ENCODE measurements at places on chromosomes 2 and 18. TPM values are rescaled to one million over a fixed set of nuclear protein-coding genes. Genes with fewer than 3 reads are reported as not detected.

GRCh38 chr2:232437195-232437571 is 18.8 kb upstream of the ALPI start:
- H3K4me3 ChIP-seq, result no peak overlapping the region
- H3K36me3 ChIP-seq, result no peaks in the 10 kb centered on the region
- no peak for DNase-seq
- no peaks in the 10 kb centered on the region for H3K27me3 ChIP-seq
- no peaks in the 10 kb centered on the region for H3K4me1 ChIP-seq
- no peak overlapping the region for H3K27ac ChIP-seq

DNA sequence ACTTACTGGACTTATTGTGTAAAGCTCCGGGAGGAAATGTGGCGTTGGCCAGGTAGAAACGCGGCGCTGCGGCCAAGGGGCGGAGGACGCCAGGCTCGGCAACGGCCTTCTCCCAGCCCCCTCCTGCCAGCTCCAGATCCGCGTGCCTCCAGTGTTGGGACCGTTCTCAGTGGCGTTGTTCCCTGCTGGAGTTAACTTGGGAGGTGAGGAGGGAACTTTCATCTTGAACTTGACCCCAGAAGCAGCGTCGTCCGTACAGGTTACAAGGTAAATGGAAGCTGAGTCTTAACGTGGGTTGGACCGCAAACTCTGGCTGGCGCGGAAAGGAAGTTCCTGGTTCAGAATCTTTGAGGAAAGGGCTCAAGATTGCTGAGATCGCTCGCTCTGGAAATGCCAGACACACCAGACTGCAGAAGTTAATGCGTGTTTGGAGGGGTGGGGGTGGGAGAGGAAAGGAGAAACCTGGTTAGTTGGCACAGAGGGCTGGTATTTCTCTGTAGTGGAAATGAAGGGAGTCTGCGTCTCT is 1.3 kb downstream of the TANC1 start:
- H3K4me3 ChIP-seq, result peak overlapping the region; percentile 85
- no peaks in the 10 kb centered on the region for H3K27me3 ChIP-seq
- H3K4me1 ChIP-seq, result peaks cover 72% of the 10 kb centered on the region
- H3K27ac ChIP-seq, result peak overlapping the region; percentile 99
- peak; percentile 50 for DNase-seq

AFF3 gene
- total RNA-seq, result 24.3 TPM

DYNAP gene
- not detected for total RNA-seq

DNA sequence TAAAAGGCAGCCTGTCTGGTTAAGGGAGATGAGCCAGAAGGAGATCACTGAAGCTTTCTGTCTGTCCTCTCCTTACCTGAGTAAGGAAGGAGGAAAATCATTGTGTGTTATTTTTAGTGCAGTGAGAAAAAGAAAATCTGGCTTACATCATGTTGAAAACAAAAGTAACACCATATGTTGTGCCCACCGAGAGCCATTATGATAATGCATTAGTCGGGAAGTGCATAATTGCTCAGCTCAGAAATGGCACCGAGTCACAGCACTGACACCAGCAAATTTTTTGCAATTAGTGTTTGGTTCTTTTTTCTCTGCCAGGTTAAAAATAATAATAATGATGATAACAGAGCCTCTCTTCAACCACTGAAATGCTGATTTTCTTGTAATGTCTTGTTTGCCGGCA is 46.6 kb downstream of the HNMT start:
- no peaks in the 10 kb centered on the region for H3K4me1 ChIP-seq
- H3K4me3 ChIP-seq, result no peak overlapping the region
- no peaks in the 10 kb centered on the region for H3K27me3 ChIP-seq
- no peak for DNase-seq
- peaks cover 26% of the 10 kb centered on the region for H3K36me3 ChIP-seq

CFAP221 gene
- total RNA-seq, result 42.4 TPM

DNA sequence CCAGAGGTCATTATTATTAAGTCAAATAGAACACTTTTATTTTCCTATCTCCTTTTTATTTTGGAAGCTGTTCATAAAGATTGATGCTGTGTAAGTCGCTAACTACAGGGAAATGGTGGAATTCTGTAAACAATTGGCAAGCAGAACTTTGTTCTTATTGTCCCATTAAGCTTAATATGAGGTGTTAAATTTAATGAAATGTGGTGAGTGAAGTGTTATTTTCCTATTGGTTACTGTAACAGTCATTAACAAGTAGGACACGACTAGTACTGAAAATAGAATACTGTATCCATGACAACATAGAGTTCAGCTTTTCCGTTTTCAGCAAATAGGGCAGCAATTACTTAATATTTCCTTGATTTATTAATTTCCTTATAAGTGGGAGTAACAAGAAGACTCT is 279.1 kb upstream of the ZEB2 start:
- no peaks in the 10 kb centered on the region for H3K27me3 ChIP-seq
- DNase-seq, result peak; percentile 86
- H3K4me3 ChIP-seq, result no peak overlapping the region
- H3K27ac ChIP-seq, result no peak overlapping the region
- H3K36me3 ChIP-seq, result no peaks in the 10 kb centered on the region

GRCh38 chr18:55999641-56000040 is 411.6 kb upstream of the TCF4 start:
- no peaks in the 10 kb centered on the region for H3K27me3 ChIP-seq
- H3K36me3 ChIP-seq, result no peaks in the 10 kb centered on the region
- DNase-seq, result peak; percentile 74
